ENCODE measurements at places on chromosomes 12 and 14. TPM values are rescaled to one million over a fixed set of nuclear protein-coding genes. Genes with fewer than 3 reads are reported as not detected.

The PLEKHD1 gene
- 0.65 TPM for total RNA-seq

The KSR2 gene
- total RNA-seq, result 1.0 TPM

The ESR2 gene
- total RNA-seq, result 0.20 TPM

The RAPGEF3 gene
- 5.7 TPM for total RNA-seq

The MSRB3 gene
- 0.55 TPM for total RNA-seq

The CLEC7A gene
- total RNA-seq, result 6.1 TPM

The PAPLN gene
- 0.15 TPM for total RNA-seq

The MGAT4C gene
- total RNA-seq, result not detected

The GPR162 gene
- 2.4 TPM for total RNA-seq

The DYRK2 gene
- total RNA-seq, result 42.9 TPM

The HOMEZ gene
- total RNA-seq, result 14.0 TPM

The PMEL gene
- total RNA-seq, result 12.6 TPM

The BCAT1 gene
- 75.4 TPM for total RNA-seq

The JPH4 gene
- not detected for total RNA-seq

The PAH gene
- total RNA-seq, result not detected

The CD4 gene
- 3.2 TPM for total RNA-seq

The ASB2 gene
- total RNA-seq, result not detected

The CLMN gene
- 15.8 TPM for total RNA-seq

The FGF23 gene
- total RNA-seq, result not detected

The SLC6A13 gene
- not detected for total RNA-seq

The SERPINA10 gene
- total RNA-seq, result not detected

The PRB2 gene
- total RNA-seq, result not detected

The TC2N gene
- total RNA-seq, result 7.7 TPM

The RAB15 gene
- total RNA-seq, result 52.9 TPM

The IL26 gene
- total RNA-seq, result not detected

The COX8C gene
- total RNA-seq, result not detected

The FGF6 gene
- not detected for total RNA-seq

The GPR132 gene
- not detected for total RNA-seq

The GPR137C gene
- total RNA-seq, result 1.2 TPM

The TSPAN8 gene
- total RNA-seq, result 1.9 TPM

The RDH11 gene
- 73.2 TPM for total RNA-seq

The TMEM229B gene
- total RNA-seq, result 1.2 TPM

The HELB gene
- 8.2 TPM for total RNA-seq

The SMIM41 gene
- not detected for total RNA-seq

The PSEN1 gene
- total RNA-seq, result 33.5 TPM

The TOMM20L gene
- total RNA-seq, result not detected

The POMT2 gene
- total RNA-seq, result 96.5 TPM

The HOXC4 gene
- 3.8 TPM for total RNA-seq

The NEUROD4 gene
- total RNA-seq, result not detected

The OTOGL gene
- total RNA-seq, result not detected

The LBHD2 gene
- 0.78 TPM for total RNA-seq

The C1QL4 gene
- 0.18 TPM for total RNA-seq

The RFX4 gene
- total RNA-seq, result not detected

The LRRIQ1 gene
- 4.2 TPM for total RNA-seq

The KLHL33 gene
- 0.11 TPM for total RNA-seq

The KRT2 gene
- total RNA-seq, result not detected

The AGAP2 gene
- total RNA-seq, result 0.40 TPM

The P2RX7 gene
- 2.2 TPM for total RNA-seq

The ZC2HC1C gene
- total RNA-seq, result 13.8 TPM

The CD163L1 gene
- 69.3 TPM for total RNA-seq

The TMCC3 gene
- 19.9 TPM for total RNA-seq

The ANKS1B gene
- total RNA-seq, result not detected

The C1S gene
- total RNA-seq, result 32.9 TPM

The C12orf50 gene
- not detected for total RNA-seq

The HOXC13 gene
- 1.5 TPM for total RNA-seq

The GDF3 gene
- total RNA-seq, result not detected
